ENCODE measurements at places on chromosomes 11 and 22. TPM values are rescaled to one million over a fixed set of nuclear protein-coding genes. Genes with fewer than 3 reads are reported as not detected.

The SCGB1C1 gene
- total RNA-seq = not detected

The LRRC74B gene
- total RNA-seq = not detected

The GPHA2 gene
- not detected for total RNA-seq

The MEI1 gene
- not detected for total RNA-seq

The PGA5 gene
- 0.42 TPM for total RNA-seq

The LRRN4CL gene
- 2.5 TPM for total RNA-seq

The CD248 gene
- 8.7 TPM for total RNA-seq

The CCDC73 gene
- not detected for total RNA-seq

The SYTL2 gene
- 9.2 TPM for total RNA-seq

The NXPE2 gene
- 0.15 TPM for total RNA-seq
